Ureter (tissue), 1 donor: ENCODE measurements at places on chromosomes 7 and 10.

GRCh38 chr7:47405286-47405904 is 176.5 kb downstream of the TNS3 start:
- no peak for DNase-seq

GRCh38 chr7:81752318-81752714 is 17.5 kb downstream of the HGF start:
- DNase-seq: no peak

DNA sequence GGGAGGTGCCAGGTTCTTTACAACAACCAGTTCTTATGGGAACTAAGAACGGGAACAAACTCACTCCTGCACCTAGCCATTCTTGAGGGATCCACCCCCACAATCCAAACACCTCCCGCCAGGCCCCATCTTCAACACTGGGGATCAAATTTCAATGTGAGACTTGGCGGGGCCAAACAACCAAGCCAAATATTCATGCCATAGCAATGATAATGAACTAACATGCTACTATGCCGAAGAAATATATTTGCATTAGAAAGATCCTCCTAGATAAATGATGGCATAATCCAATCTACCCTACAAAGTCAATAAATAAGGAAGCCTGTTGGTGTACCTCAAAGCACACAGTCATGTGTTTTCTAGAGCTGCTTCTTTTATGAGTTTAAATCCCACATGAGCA is 57.6 kb downstream of the CCDC71L start:
- no peak for DNase-seq

DNA sequence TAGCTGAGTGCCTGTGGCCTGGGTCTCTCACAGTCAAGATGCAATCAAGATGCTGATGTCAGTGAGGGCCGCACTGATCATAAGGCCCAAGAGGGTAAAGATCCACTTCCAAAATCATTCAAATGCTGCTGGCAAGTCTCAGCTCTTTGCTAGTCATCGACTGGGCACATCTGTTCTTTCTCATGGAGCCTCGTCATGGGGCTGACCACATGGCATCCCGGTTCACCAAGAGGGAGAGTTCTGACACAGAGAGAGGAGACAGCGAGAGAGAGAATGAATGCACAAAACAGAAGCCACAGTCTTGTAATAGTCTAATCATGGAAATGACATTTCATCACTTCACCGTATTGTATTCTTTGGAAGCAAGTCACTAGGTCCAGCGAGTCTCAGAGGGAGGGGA is 1067.5 kb upstream of the C7orf33 start:
- no peak for DNase-seq

DNA sequence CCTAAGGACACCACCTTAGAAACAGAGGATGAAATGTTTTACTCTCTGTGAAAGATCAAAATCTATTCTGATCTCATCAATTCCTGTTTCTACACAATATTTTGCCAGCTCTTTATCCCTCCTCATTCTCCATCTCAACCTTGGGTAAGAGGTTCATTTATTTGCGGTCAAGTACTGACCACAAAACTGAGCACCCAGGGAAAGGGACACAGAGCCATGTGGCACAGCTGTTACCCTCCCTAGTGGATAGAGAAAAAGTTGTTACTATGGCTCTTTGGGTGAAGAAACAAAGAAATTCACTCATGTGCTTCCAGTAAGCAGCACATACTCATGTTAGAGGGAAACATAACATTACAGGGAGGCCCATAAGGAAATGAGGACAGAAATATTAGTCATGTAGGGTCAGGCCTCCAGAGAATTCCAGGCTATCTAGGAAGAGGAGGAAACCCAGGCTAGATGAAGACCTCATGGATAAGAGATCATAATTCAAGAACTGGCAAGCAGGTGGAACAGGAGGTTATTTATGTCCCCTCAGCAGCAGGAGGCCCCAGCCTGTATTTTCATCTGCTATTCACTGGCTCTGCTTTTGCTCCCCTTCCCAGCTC is 114.5 kb downstream of the ATE1 start:
- DNase-seq: no peak

DNA sequence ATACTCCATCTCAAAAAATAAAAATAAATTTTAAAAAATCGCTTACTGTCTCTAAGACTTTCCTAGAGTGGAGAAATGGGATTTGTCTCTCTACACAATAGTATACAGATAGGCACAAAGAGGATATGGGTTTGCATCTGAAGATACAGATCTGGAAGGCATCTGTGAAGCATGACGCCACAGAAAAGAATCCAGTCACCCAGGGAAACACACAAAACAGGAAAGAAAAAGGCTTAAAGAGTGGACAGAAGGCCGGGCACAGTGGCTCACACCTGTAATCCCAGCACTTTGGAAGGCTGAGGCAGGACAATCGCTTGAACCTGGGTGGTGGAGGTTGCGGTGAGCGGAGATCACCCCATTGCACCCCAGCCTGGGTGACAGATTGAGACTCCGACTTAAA is 61.3 kb downstream of the SKIDA1 start:
- no peak for DNase-seq

DNA sequence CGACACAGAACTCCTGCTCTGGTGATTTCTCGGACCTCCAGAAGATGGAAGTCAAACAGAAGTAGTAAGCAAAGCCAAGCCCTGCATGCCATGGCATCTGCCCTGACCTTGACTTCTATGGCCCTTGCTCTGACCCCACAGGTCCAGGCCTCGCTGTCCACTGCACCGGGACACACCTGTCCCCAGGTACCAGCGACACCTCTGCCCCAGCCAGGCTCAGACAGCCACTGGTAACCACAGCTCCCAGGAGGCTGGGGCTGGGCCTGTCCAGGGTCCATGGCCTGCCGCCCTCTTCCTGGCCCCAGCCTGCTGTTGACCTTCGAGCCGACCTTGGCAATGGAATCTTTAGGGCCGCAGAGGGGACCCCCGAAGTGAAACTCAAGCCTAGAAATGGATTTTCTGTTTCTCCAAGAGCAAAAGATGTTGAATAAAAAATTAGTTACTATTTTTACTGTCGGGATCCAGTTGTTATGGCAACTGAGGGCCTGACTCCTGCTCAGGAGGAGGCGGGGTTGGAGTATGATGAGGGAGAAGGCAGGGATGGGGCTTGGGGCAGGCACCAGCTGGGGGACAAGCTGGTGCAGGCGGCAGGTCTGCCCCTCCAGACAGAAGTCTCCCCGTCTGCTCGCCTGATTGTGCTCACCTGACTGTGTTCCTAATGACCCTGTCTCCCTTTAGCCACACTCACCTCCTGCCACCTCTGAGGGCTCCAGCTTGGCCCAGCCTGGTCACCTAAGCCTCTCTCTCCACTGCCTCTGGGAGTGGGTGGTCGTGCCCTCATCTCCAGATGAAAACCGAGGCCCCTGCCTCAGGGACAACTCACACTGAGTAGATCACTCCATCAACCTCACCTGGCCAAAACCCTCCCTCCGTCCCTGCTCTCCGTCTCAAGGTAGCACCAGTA is 4.1 kb upstream of the MMD2 start:
- no peak for DNase-seq

DNA sequence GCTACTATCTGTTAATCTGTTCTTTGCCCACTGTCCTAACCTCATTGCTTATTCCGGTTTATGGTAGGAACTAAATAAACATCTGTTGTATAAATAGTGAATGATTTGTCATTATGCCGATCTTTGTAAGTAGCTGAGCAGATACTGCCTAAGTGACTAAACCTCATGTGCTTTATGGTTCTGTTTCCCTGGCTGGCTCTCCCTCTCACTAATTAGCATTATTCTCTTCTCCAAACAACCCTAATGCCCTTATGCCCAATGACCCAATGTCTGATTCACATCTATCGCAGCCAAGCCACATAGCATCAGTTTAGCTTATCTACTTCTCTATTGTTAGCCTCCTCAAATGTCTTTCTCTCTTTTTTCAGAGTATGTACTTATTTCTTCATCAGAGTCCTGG is 462.3 kb upstream of the POT1 start:
- DNase-seq: no peak

DNA sequence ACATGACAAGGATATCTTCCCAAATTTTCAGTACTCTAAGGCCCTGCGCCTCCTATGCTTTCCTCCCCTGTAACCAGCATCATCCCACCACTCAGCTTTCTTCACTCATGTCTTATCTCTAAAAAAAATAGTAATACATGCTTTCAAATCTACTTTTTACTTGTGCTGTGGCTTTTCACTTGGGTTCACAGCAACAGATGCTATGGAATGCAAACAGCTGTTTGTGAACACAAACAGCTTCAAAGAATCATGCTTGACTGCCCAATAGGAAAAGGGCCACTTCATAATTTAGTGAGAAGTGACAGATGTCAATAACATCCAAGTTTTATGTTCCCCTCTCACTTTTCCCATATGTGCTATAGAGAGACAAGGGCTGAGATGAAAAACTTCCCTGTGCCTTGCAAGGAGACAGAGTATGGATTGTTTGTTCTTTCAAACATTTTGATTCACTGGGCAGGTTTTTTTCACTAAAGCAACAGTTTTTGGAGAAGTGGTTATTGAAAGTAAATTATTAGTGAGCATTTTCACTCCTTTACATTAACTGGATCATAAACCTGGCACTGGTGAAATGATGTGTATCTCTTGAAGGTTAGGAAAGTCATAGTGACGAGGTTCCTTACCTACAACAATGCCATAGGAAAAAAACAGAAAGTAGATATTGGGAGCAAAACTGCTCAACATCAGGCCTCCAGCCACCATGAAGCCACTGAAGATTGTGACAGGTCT is 37.3 kb downstream of the SLC16A9 start:
- DNase-seq: no peak

DNA sequence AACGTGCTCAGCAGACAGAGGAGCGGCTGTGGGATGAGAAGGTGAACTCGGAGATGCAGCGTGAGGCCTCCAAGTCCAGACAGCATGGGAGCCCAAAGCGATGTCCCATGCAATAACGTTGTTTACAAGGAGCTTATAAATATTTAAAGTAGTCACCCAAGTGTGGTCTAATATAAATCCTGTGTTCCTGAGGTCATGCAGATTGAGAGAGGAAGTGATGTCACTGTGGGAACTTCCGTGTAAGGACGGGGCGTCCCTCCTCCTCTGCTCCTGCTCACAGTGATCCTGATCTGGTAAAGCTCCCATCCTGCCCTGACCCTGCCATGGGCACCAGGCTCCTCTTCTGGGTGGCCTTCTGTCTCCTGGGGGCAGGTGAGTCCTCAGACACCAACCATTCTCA is 94.7 kb upstream of the PRSS58 start:
- DNase-seq: no peak

GRCh38 chr10:34918060-34918775 is 103.1 kb upstream of the PARD3 start:
- no peak for DNase-seq

- no peak for DNase-seq
Measured at GRCh38 chr10:29377333-29377961, 88.6 kb downstream of the LYZL1 start.

DNA sequence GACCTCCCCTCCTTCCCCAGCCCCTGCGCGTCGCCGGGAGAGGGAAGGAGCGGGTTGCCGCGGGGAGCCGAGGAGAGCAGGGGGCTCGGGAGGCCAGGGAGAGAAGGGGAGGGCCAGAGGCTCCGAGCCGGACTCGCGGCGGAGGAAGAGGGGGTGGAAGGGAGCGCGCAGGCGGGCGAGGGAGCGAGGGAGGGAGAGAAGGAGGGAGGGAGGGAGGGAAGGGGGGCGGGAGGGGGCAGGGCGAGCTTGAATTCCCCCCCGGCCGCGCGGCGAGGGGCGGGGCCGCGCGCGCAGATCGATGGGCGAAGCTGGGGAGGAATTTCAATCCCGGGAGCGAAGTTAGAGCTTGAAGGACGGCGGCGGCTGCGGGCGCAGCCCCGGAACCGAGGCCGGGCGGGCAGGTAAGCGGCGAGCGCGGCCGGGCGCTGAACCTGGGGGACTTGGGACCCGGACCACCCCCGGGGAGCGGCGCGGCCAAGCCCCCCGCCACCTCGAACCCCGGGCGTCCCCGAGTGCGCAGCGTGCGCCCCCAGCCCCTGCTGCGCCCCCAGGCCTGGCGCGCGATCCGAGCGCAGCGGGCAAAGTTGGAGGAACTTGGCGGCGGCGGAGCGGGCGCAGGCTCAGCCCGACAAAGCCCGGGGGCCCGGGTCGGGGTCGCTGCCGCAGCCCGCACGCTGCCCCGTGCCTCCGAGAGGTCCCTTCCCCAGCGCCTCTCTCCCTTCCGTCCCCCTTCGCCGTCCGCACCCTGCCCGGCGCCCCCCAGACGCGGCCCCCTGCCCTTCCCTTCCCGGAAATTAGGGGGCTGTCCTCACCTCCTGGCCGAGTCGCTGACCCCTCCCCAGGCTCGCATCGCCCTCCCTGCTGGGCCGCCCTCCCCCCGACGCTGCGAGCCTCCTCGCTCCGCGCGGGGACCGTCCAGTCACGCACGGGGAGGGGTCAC is at the start of gene ELFN1:
ELFN1 (plus strand) TSS at position 324 of the 940 bp plus-strand sequence. CDS start 74,320 bp downstream, outside the sequence.
- DNase-seq: peak; percentile 42

GRCh38 chr7:24337180-24337579 is 53.2 kb downstream of the NPY start:
- no peak for DNase-seq

GRCh38 chr7:48312151-48312550 is 140.9 kb downstream of the ABCA13 start:
- no peak for DNase-seq
